T-helper 2 cell treated with Interferon-gamma antibody and Interleukin-4, amounts not matched to agents 5 μg/mL and 100 μg/mL, for 36 hours (primary cell): ENCODE measurements at places on chromosomes 6 and 20.

DNA sequence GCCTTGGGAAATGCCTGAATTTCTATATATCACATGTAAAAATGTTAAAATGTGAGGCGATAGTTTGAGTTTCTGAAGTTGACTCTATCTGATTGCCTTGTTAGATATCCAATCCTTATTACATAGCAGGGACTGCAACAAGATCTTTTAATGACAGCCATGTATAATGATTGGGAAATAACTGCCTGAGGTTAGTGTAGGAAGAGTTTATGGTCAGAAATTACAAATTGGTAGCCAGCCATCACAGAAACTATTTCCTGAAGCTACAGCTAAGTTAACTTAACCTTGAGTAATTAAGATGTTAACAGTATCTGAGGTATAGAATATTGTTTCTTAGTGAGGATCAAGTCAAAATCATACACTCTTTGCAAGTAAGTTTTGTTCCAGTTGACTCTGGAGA is 41.0 kb downstream of the AKIRIN2 start:
- DNase-seq = no peak

GRCh38 chr6:123896869-123897268 is 93.2 kb downstream of the NKAIN2 start:
- DNase-seq = no peak

DNA sequence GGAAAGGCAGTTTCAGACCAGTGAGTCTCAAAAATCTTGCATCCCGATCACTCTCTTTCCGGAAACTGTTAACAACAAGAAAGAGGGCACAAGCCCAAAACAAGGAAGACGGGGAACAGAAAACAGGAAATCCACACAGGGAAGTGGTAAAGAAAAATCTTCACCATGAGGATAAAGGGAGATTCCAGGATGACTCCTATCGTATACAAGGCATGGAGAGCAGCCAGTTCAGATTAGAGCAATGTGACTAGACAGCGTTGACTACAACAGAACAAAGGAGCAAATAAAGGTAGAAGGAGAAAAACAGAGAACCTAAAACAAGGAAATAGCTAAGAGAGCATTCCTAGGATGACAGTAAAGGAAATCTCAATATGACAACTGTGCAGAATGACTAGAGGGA is 26.5 kb downstream of the VNN1 start:
- no peak for DNase-seq

- no peak for DNase-seq
Observed at GRCh38 chr6:135002229-135002844, 52.3 kb downstream of the HBS1L start.

DNA sequence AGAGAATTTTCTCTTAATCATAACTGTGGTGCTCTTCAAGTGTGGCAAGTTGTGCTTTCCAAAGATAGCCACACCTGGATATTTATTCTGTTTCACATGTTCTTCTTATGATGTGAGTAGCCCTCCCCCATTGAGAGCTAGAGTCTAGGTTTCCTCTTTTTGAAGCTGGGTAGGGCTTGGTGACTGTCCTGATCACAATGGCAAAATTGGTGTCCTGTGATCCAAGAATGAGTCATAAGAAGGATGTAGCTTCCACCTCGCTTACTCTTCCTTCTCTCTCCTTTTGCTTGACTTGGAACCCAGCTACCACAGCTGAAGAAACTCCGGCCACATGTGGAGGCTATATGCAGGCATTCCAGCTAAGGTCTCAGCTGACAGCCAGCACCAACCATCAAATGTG is 7.4 kb upstream of the IGF2R start:
- DNase-seq = no peak

DNA sequence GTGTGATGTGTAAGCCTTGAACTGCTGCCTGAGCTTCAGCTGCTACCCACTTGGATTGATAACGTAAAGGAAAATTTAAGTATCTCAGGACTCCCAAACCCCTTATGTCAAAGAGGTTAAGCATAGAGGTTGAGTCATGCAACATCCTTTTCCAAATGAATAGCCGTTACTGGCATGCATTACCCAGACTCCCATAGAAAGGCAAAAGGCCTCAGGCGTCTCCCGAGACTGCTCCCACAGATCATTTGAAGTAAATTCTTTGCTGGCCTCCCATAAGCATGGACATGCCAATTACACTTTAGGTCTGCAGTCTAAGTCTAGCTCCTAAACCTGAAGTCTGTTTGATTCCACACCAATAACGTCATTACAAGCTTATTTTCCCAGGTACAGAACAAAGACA is 14.7 kb downstream of the IPCEF1 start:
- DNase-seq = no peak
